ENCODE measurements at places on chromosomes 12 and 14.

DNA sequence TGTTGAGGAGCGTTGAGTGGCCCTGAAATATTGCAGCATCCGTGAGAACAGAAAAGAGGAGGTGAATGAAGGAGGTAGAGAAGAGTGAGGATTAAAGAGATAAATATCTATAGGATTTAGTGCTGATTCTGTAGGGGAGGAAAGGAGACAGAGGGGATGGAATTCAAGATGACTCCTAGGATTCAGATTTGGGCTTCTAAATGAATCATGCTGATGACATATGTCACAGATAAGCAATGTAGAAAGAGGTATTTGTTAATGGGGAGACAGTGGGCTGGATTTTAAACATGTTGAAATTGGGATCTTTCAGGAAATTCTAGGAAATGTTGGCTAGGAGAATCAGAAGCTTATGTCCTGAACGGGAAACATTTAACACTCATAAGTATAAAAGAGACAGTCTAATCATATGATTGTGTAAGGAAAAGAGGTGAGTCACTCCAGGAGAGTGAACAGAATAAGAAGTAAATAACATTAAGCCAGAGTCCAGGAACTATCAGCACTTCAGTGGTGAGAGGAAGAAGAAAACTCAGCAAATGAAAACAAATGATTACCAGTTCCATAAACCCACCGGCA, 58.1 kb upstream of the DIO2 start:
- no peak for DNase-seq

GRCh38 chr14:23941669-23942068, 11.9 kb upstream of the DHRS4 start:
- no peak for DNase-seq

DNA sequence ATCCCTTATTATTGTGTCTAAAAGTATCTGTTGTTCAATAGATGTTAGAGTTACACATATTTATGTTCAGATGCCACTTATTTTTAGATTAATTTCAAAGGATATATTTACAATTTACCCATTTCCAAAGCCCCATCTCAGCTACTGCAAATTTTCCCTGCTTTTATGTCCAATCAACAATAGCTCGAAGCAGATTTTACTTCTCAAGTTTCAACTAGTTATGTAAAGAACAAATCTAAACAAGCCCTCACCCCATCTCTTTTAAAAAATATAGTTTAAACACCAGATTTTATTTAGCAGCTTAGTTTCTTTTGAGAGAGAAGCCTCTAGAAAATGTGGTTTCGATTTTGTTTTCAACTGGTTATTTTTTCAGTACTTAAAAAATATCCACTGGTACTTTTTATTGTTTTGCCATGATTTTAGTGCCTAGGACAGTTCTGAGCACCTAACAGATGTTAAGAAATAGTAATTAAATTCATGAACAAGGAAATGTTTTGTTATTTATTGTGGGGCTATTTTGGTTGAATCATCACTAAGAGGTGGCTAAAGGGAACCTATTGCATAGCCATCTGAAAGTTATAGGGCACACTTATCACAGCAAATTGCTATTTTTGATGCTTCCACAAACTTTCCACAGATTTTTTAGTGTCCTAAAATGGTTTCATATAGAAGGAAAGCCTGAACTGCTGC, 96.2 kb upstream of the BMP4 start:
- no peak for DNase-seq

- DNase-seq, result no peak
Measured at GRCh38 chr12:110198386-110198785, 74.2 kb downstream of the IFT81 start.

- DNase-seq, result no peak
Measured at GRCh38 chr12:93441081-93441616, 598 bp downstream of the UBE2N start.

GRCh38 chr14:72573725-72574417, 320.0 kb downstream of the DPF3 start:
- DNase-seq, result no peak

DNA sequence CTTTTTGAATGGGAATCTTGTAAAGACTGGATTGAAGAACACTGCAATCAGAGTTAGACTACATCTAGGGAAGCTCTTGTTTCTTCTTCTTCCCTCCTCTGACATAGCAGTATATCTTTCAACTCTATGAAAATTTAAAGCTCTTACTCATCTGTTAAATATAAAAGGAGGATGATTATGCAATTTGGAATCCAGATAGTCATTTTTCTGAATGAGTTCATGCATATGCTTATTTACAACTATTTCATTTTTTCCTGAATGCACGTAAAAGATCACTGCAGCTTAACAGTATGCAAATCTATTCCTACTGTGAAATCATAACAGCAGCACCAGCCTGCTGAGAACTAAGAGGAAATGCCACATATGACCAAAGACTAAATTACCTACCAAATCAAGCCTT, 133.5 kb upstream of the TMCC3 start:
- DNase-seq, result no peak

DNA sequence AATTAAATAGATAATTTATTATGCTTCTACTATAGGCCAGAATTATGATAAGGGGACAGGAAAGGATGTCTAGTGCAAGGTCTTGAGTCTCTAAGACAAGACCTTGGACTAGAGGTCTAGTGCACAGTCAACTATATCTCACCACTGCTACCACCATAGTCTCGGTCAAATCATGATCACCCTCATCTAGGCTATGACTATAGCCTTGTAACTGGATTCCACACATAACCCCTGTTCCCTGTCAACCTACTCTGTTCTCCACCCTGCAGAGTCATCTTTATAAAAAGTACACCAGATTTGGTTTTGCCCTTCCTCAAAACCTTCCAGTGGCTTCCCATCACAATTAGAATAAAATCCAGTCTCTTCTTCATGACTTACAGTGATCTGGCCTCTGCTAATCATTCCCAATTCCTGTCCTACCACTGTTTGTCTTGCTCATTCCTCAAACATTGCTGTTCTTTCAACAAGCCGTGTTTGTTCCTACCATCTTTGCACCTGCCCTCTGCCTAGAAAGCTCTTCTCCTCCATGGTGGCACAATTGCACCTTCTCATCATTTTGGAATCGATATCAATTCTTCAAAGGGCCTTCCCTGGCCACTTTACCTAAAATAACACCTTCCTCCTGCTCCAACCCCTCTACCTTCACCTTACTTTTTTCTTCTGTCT, 169.4 kb downstream of the FOXN3 start:
- DNase-seq, result no peak

DNA sequence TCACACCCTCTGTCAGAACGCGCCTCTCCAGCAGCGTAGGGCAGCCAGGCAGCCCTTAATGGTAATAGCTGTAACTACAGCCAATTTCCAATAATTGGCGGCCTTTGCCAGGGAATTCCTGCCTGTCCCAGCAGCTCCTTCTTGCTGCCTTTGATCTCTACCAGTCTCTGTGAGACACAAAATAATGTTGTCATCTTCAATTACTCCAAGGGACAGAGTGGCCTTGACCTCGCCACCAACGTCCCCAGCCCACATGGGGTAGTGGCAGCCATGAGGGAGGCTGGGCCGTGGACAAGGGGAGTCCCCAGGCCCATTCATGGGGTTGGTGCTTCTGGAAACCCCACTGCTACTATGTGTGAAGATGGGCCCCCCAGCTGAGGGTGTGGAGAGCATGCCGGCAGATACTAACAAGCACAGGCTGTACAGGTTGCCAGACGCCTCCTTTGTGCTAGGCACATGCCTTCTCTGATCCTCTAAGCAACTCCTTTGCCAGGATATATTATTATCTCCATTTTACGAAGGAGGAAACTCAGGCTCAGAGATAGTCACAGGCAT, 17.4 kb upstream of the CLMN start:
- no peak for DNase-seq

DNA sequence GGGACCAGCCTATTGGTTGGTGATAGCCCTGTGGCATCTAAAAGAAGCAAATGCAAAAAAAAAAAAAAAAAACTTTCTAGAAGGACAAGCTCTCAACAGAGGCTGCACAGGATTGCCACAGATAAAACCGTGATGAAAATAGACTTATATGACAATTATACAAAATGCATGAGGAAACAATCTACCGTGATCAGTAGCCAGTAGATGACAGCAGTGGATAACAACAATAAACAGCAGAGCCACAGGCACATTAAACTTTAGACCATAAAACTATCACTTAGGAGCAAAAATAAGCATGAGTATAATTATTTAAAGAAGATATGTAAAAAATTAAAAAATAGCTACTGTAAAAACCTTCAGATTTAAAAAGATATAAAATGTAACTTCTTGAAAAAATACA, 183.5 kb upstream of the ABCD2 start:
- DNase-seq, result no peak

DNA sequence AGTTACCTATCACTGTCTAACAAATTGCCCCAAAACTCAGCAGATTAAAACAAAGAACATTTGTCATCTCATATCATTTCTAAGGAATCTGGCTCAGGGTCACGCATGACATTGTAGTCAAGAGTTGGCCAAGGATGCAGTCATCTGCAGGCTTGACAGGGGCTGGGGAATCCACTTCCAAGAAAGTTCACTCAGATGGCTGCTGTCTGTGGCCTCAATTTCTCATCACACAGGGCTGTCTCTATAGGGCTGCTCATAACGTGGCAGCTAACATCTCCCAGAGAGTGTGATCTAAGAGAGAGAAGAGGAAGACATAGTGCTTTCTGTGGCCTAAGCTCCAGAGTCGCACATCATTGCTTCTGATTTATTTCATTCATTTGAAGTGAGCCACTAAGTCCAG, 17.0 kb upstream of the IL22 start:
- DNase-seq, result no peak

- DNase-seq, result no peak
Measured at GRCh38 chr14:105201156-105201924, 20.2 kb upstream of the NUDT14 start.

DNA sequence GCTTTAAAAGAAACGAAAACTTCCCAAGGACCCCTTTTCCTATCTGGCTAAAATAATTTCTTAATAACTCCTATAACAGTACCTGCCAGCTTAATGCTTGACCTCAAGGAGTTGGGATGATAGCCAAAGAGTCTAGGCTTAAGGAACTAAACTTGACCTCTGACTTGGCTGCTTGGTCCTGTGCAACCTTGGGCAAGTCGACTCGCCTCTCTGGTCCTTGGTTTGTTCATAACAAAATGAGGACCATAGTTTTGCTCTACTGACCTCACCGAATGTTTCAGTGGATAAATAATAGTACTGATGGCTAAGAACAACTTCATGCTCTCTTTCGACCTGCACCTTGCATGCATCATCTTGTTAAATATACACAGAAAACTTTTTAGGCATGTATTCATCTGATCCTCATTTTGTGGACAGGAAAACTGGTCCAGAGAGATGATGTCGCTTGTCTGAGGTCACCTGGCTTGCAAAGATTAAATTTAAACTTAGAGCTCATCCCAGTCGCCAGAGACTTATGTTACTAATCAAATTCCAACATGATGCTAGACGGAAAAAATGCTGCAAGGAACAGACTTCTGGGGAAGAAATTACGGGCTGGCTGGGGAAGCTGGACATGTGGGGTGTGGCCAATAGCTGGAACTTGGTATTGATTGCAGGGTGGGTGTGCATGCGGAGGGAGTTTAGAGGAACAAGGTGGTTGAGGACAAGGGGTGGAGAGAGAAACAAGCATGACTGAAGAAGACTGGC, 38.0 kb upstream of the WSCD2 start:
- DNase-seq, result no peak

DNA sequence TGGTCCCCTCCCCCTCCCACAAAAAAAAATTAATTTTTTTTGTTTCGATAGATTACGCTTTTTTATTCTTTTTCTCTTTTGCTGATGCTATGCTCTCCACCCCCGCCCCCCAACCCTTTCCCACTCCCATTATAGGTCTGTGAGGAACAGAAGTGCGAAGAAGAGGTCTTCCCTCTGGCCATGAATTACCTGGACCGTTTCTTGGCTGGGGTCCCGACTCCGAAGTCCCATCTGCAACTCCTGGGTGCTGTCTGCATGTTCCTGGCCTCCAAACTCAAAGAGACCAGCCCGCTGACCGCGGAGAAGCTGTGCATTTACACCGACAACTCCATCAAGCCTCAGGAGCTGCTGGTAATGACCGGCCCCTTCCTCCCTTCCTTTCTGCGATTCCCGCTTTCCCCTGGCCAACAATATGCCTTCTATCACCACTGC, 2.3 kb downstream of the CCND2 start:
- DNase-seq, result no peak

- no peak for DNase-seq
Measured at GRCh38 chr12:125284945-125285685, 219.9 kb downstream of the AACS start.

- no peak for DNase-seq
Measured at GRCh38 chr14:52121441-52121840, 52.6 kb upstream of the NID2 start.

- no peak for DNase-seq
Measured at GRCh38 chr12:51868821-51869495, 18.9 kb upstream of the ANKRD33 start.

DNA sequence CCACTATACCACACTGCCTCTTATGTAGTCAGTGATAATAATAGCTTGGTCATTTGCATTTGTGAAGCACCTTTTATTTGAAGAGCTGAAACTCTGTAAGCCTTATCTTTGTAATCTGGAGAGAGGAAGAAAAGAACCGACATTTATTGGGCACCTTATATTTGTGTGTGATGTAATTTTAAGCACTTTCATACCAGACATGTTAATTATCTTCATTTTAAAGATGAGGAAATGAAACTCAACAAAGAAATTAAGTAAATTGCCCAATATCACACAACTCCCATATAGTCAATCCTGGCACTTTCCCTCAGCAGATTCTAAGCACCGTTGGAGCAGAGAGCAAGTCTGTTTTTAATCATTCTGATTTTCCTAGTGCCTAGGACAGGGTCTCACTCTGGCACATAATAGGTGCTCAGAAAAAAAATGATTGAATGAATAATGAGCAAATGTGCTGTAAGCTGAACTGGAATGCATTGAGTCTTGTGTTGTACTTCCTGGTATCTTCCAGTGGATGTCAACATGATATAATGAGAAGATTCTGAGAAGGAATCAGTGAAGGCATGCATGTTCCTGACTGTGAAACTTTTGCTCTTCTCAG, 418.9 kb downstream of the ZFP36L1 start:
- no peak for DNase-seq

GRCh38 chr12:45933504-45933903, 56.9 kb downstream of the SCAF11 start:
- no peak for DNase-seq

GRCh38 chr14:22849212-22849819, 12.9 kb downstream of the MMP14 start:
- DNase-seq, result no peak

- no peak for DNase-seq
Measured at GRCh38 chr12:60263161-60263560, 667.3 kb downstream of the SLC16A7 start.

- DNase-seq, result no peak
Measured at GRCh38 chr12:51217133-51217967, 512 bp downstream of the POU6F1 start.

GRCh38 chr12:11743423-11744409, 94.2 kb downstream of the ETV6 start:
- no peak for DNase-seq

GRCh38 chr12:75859868-75860267, 171.7 kb downstream of the PHLDA1 start:
- no peak for DNase-seq

GRCh38 chr12:116420227-116420880, 138.8 kb upstream of the MAP1LC3B2 start:
- no peak for DNase-seq
